ENCODE measurements at places on chromosomes 16 and 17. TPM values are rescaled to one million over a fixed set of nuclear protein-coding genes. Genes with fewer than 3 reads are reported as not detected.

Gene ZNF688
- polyA plus RNA-seq = 13.6 TPM

Gene OR1A1
- 0.08 TPM for polyA plus RNA-seq

Gene FBXL16
- polyA plus RNA-seq = 0.75 TPM

Gene CCDC78
- 2.0 TPM for polyA plus RNA-seq

Gene ERCC4
- polyA plus RNA-seq = 21.4 TPM

Gene ZFP3
- polyA plus RNA-seq = 19.1 TPM

Gene ARRB2
- polyA plus RNA-seq = 32.7 TPM

Gene TRIM72
- polyA plus RNA-seq = 0.17 TPM

Gene HSPB9
- 0.17 TPM for polyA plus RNA-seq

Gene ABCA5
- 45.1 TPM for polyA plus RNA-seq

Gene CDC27
- 63.3 TPM for polyA plus RNA-seq

Gene SRCIN1
- polyA plus RNA-seq = 3.7 TPM

- DNase-seq = no peak
Observed at GRCh38 chr16:56911771-56912571, 20.0 kb upstream of the HERPUD1 start.

DNA sequence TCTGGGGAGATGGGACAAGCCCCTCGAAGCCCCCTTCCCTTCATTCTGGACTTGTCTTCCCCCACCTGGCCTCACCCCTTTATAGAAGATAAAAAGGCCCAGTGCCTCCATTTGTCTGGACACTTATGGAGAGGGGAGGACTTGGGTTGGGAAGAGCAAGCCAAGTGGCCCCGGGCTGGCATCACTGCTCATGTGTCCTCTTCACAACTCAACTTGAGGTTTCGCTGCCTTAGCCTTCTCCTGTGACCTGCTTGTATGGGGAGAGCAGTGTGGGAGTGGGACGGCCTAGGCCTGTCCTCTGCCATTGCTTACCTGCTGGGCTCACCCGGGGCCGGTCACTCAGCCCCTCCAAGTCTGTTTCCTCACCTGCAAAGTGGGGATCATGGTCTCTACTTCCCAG lies 1.4 kb downstream of the PAQR4 start:
- no peak for DNase-seq

DNA sequence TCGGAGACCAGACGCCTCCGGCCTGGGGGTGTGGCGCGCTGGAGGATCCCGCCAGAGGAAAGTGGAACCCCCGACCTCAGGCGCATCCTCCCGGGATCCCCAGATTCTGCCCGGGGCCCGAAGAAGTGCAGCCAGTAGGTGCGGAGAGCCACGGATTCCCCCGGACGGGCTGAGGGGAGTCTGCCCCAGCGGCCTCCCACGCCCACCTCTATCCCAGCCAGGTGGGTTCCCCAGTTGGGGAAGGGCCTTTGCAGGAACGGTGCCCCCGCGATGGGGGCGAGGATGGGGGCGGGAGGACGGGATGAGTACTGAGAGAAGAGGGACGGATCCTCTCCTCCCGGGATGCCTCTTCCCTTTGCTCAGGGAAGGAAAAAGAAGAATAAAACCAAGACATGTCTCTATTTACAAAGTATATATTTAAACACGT lies 5.1 kb downstream of the CBX8 start:
- no peak for DNase-seq

DNA sequence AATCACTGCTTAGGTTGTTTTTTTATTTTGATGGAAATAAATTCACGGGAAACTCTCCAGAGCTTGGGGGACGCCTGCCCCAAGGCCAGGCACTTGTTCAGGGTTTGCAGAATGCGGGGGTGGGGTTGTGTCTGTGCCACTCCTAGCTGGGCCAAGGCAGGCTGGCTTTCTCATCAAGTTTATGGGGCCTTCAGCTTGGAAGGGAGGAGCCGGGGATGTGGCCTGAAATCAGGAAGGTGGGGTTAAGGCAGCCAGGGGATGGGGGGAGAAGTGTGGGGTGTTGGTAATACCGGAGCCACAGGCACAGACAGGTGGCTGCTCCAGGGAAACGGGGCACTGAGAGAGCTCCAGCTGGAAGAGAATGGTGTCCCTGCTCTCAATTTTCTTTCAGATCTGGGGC lies 1.7 kb upstream of the CHAD start:
- DNase-seq = no peak

GRCh38 chr16:51834133-51834532 lies 683.1 kb upstream of the SALL1 start:
- DNase-seq = no peak

- no peak for DNase-seq
Observed at GRCh38 chr16:22272870-22273650, 24.1 kb upstream of the POLR3E start.

DNA sequence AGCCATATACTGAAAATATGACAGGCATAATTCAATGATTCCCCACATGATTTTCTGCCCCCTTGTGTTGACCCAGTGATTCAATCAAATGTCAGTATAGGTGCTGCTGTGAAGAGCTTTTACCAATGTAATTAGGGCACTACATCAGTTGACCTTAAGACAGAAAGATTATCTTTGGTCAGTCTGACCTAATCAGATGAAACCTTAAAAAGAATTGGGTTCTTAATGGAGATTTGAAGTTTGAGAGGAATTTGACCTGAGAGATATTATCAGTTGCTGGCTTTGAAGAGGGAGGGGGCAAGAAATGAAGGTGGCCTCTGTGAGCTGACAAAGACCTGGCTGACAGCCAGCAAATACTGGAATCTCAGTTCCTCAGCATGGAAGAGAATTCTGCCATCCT lies 358.7 kb upstream of the CA10 start:
- DNase-seq = no peak

DNA sequence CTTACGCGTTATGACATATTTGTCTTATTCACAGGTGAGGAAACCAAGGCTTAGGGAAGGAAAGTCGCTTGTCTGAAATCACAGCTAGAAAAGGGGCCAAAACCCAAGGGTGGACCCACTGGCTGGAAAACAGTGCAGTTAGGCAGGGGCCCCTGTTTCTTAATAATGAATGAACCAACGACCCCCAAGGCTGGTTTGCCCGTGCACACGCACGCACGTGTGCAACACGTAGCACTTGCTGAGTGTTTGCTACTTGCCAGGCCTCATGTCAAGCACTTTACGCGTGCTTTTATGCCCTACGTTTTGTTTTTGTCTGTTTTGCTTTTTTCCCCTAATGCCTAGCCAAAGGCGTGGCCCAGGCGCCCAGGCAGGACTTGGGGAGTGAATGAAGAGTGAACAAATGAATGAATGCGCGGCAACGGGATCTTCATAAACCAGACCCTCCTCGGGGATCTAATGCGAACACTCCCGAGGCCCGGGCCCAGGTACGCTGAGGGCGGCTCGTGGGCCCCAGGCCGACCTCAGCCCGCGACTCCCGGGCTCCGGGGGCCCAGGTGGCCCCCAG lies 571 bp upstream of the USP10 start:
- DNase-seq = no peak

- no peak for DNase-seq
Observed at GRCh38 chr17:15490634-15491261, 23.3 kb upstream of the CDRT4 start.

- no peak for DNase-seq
Observed at GRCh38 chr16:85757341-85757822, 6.5 kb upstream of the C16orf74 start.

DNA sequence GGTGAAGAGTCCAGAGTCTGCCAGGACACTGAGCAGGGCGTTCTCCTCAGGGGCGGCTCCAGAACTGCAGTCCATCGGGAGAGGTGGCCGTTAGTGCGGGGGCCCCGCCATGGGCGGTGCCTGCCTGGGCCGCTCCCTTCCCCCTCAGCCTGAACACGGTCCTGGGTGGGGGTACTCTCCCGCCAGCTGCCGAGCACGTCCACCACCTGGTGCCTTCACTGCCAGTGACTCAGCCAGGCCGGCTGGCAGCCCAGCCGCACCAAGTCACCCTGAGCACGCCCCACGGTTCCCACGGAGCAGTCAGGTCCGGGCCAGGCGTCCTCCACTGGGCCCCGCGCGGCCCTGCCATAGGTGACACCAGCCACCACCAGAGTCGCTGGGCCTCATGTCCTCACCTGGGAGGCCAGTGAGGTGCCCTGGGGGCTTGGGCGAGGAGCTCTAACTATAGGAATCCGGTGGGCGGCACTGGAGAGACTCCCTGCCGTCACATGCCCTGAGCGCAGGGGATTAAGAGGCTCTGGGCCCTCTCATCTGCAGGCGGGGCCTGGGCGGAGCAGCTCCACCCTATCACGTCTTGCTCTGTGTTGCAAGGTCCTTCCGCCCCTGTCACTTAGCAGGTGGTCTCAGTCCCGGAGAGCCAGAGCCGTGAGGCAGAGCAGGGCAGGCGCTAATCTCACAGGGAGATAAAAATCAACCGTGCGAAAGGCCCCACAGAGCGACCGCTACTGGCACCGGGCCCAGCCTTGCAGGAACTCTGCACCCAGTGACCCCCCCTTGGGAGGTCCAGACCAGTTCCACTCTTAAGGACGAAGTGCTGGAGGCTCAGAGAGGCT lies 14.3 kb downstream of the PIEZO1 start:
- DNase-seq = peak; percentile 78

- no peak for DNase-seq
Observed at GRCh38 chr17:66339561-66339960, 37.1 kb downstream of the PRKCA start.

- DNase-seq = no peak
Observed at GRCh38 chr17:32835291-32835761, 41.6 kb downstream of the MYO1D start.

GRCh38 chr17:57481910-57482391 lies 225.6 kb downstream of the MSI2 start:
- DNase-seq = no peak

GRCh38 chr16:324451-325334 lies 27.8 kb downstream of the AXIN1 start:
- no peak for DNase-seq
